ENCODE measurements at places on chromosomes 11 and 22. TPM values are rescaled to one million over a fixed set of nuclear protein-coding genes. Genes with fewer than 3 reads are reported as not detected.

The GDPD4 gene
- not detected for total RNA-seq

The TCN2 gene
- 39.7 TPM for total RNA-seq

The NPAS4 gene
- 3.1 TPM for total RNA-seq

The ROBO3 gene
- 21.5 TPM for total RNA-seq

The ADAMTS8 gene
- total RNA-seq, result 2.5 TPM

The SLC37A2 gene
- 5.3 TPM for total RNA-seq
